Natural killer cell (primary cell): ENCODE measurements at places on chromosomes 6 and 20. TPM values are rescaled to one million over a fixed set of nuclear protein-coding genes. Genes with fewer than 3 reads are reported as not detected.

Gene CCN6
- total RNA-seq: not detected

DNA sequence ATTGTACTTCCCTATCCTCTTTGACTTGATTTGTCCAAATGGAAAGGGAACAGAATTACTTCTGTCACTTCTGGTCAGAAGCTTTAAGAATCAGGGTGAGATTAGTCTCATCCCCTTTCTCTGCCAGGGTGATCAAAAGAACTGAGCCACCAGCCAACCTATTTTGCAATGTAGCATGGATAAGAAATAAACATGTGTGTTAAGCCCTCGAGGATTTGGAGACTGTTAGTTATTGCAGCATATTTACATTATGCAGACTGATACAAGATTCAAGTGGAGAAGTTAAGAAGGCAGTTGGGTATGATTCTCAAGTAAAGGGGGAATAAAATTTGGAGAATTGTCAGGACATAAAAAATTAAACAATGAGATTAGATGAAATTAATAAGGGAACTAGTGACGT is 106.0 kb downstream of the FRK start:
- DNase-seq: no peak

DNA sequence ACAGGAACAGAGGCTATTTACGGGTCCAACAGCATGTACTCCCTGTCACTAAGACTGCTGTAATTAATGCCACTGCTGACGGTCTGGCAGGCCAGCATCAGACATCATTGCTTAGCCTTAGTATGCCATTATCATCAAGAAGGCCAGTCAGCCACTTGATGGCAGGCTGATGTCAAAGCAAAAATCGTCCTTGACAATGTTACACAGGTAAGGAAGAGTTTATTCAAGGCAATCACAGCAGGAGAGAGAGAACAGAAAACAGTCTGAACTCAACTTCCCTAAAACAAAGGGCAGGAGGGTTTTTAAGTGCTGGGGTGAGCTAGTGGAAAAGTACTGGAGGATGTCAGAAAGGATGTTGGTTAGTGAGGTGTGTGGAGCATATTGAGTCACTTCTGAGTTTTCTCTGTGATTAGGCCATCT is 25.1 kb downstream of the FKBP1C start:
- DNase-seq: no peak

DNA sequence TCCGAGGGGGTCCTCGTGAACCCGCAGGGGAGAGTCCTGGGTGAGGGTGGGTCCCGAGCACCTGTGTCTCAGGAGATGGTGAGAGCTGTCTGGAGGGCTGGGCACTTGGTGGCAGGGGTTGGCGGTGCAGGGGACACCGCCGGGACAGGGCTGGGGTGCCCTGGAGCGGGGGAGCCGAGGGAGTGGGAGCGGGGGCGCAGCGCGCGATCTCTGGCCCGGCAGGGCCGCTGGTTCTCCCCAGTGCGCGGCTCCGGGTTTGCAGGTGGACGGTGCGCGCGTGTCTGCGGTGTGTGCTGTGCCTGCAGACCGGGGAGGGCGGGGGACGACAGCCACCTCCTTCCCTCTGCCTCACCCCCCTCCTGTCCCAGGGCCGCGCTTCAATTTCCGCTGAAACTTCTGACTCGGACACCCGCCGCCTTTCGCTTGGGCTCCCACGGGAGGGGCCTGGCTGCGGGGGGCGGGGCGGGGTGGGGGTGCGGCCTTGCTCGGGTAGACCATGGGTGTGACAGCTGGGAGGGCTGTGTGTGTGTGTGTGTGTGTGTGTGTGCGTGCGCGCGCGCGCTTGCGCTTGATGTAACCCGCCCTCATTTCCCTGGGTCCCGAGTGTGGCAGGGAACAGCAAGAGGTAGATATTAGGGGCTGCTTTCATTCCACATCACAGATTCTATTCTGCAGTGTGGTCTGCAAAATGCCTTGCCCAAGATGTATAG is 1.2 kb downstream of the TRIB3 start:
- peak; percentile 49 for DNase-seq

DNA sequence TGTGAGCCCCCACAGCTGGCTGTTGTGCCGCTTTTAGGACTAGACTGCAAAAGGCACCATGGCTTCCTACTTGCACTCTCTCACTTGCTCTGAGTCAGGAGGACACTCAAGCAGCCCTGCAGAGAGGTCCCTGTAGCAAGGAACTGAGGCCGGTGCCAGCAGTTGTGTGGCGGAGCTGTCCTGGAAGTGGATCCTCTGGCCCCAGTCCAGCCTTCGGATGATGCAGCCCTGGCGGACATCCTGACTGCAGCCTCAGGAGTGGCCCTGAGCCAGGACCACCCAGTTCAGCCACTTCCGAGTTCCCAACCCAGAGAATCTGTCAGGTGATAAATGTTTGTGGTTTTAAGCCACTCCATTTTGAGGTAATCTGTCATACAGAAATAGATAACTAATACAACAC is 17.5 kb downstream of the CTCFL start:
- no peak for DNase-seq

- DNase-seq: no peak
Observed at GRCh38 chr6:125294925-125295324, 6.8 kb downstream of the HDDC2 start.

DNA sequence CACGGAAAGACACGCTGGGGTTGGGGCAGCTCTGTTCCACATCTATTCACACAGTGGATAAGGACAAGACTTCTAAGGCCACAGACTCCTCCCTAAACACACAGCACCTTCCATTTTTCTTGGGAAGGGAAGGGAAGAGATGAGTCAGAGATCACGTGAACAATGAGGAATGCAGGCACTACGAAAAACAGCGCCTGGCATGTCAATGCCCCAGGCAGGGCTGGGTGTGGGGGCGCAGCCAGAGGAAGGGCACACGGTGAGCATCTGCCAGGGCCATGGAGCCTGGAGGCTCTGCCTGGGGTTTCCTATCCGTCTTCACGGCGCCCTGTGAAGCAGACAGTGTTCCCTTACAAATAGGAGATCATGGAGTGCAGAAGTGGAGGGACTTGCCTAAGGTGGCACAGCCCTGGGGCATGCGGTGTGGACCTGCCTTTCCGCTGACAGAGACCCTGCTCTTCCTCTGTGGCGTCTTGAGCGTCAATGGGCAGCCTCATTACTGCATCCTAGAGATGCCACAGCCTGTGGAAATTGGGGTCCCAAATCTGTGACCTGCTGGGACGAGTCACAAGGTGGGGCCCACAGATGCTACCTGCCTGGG is 15.4 kb downstream of the UNC93A start:
- no peak for DNase-seq

DNA sequence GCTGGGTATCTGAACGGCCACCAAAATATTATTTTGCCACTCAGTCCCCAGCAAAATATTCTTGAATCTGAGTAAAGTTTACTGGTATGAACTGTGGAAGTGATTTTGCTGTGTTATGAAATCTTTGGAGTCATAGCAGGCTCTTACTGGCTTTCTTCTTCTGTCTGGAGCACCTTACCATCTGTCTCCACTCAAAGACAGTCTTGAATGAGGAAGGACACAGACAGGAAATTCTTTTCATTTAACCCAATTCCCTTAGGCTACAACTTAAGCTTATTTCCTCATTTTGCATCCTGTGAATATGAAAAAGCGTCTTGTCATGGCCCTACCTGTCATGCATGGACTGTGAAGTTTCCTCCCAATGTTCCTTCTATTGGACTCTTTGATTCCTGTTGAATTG is 24.7 kb downstream of the FNDC1 start:
- no peak for DNase-seq

Gene NFKBIL1
- total RNA-seq: 10.9 TPM

DNA sequence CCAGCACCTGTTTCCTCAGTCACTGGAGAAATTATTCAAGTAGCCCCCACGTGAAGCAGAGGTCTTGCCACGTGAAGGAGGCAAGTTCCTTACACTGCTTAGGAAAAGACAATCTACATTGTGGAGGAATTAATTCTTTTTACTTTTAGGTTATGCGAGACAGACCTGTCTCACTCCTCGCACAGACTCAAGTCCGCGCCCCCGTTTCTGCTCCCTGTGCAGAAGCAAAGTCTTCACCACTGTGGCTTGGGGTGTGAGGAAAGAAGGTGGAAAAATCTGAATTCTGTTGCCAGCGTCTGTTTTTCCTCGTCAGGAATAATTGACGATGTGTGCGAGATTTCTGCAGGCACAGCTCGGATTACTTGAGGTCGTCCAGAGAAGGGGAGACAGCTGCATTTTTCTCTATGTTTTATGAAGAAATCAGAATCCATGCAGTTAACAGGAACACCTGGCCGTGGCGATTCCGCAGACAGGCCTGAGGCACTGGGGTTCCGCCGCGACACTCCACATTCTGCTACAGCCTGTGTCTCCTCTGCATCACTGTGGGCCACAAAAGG is 185.1 kb downstream of the SMOC2 start:
- DNase-seq: no peak

Gene UBE2C
- total RNA-seq: not detected

Gene OR2H2
- not detected for total RNA-seq

GRCh38 chr6:30970946-30971345 is 12.6 kb upstream of the MUC21 start:
- DNase-seq: no peak

Gene FHL5
- not detected for total RNA-seq

DNA sequence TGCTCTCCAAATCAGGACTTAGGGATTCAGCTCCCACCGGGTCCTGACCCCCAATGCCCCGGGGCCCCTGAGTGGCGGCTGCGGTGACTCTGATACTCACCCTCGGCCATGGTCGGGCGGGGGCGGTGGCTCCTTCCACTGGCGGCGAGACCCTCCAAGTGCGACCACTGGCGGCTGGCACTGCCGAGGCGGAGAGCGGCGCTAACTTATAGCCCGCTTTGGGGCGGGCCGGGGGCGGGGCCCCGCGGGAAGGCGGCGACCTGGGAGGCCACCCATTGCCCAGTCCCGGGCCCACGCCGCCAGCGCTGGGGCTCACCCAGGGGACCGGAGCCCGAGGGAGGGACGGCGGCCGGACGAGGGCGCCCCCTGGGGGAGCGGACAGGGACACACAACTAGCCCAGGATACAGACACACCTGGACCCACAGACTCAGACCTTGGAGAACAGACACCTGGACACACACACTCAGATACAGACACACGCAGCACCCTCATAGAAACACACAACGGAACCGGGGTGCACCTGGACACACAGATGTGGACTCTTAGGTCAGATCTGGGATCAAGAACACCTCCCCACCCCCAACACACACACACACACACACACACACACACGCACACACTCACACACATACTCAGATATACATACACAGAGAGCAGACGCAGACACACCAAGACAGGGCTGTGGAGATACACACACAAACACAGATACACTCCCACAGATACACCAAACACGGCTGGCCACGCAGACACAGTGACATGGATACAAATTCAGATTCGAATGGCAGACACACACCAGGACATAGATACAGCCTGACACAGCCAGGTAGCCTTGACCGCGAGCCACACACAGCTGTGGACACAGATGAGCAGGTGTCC is at the start of gene TGM2:
TSS of gene TGM2 (minus strand) at position 182 of the 877 bp plus-strand sequence. CDS start at position 110, 72 bp downstream.
- DNase-seq: peak; percentile 58

Gene BHLHE23
- total RNA-seq: not detected

Gene ASIP
- not detected for total RNA-seq

Gene VGLL2
- total RNA-seq: not detected

DNA sequence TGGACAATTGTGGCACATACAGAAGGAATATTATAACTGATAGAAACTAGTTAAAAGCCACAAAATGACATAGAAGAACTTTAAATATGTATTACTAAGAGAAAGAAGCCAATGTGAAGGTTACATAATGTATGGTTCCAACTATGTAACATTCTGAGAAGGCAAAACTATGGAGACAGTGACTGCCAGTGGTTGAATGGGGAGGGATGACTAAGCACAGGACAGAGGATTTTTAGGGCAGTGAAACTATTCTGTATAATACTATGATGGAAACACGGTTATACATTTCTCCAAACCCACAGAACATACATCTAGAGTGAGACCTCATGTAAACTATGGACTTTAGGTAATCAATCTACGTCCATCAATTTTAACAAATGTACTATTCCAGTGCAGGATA is 22.4 kb downstream of the SYNCRIP start:
- no peak for DNase-seq

Gene HCK
- total RNA-seq: 31.6 TPM

GRCh38 chr6:136921381-136921935 is 643 bp upstream of the SLC35D3 start:
- DNase-seq: no peak

DNA sequence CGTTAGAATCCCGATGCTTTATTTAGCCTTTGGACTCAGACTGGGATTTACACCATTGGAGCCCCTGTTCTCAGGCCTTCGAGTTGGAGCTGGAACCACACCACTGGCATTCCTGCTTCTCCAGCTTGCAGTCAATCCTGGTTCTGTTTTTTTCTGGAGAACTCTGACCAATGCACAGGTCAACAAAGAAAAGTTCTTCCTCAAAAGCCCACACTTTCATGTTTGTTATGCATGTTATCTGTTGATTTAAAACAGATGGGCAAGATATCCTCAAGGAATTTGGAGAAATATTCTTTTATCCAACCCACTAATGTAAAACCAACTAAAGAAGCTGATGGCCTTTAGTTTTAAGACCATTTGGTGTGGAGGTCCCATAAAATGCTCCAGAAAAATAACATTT is 205.7 kb downstream of the ANKRD60 start:
- DNase-seq: no peak

- no peak for DNase-seq
Observed at GRCh38 chr6:33410711-33411631, at the start of gene PHF1. Gene PHF1 (plus strand): TSS chr6:33411014. CDS start chr6:33412264, 1,250 bp downstream.

GRCh38 chr20:50541606-50542041 is 31.4 kb downstream of the PTPN1 start:
- no peak for DNase-seq

DNA sequence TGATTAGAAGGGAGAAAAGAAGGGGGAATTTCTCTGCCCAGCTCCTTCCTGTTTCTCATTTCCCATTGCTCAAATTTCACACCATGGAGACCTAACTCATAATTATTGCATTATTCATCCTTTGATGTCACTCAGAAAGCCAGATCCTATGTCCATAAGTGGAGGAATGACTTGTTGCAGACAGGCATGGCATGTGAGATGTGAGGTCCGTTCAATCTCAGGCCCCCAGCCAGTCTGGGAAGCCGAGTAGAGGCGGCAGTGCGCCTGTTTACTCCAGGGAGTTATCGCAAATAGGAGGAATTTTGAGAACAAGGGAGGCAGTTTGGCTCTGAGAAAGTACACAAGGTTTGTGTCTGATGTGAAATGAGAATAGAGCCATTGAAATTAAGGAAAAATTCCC is 26.9 kb upstream of the MOCS1 start:
- DNase-seq: no peak
